ENCODE measurements at places on chromosomes 4 and X.
A peak's percentile ranks its signal among the peaks of the same experiment; 100 is the strongest.

DNA sequence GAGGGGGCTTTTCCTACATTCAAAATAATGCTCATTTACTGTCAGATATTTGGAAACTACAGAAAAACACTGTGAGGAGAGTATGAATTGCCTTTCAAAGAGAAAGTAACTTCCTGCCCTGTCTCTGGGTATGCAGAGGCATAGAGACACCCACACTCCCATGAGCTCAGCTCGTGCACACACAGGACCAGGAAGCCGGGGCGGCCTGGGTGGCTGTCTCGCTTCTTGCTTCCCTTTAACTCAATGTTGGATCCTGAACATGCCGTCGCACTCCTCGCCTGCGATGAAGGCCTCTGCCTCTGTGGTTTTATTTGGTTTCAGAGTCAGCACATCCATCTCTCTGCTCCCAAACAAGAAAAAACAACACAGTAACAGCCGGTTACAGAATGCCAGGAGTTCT lies 40.1 kb upstream of the GPR78 start:
- no peak for DNase-seq

DNA sequence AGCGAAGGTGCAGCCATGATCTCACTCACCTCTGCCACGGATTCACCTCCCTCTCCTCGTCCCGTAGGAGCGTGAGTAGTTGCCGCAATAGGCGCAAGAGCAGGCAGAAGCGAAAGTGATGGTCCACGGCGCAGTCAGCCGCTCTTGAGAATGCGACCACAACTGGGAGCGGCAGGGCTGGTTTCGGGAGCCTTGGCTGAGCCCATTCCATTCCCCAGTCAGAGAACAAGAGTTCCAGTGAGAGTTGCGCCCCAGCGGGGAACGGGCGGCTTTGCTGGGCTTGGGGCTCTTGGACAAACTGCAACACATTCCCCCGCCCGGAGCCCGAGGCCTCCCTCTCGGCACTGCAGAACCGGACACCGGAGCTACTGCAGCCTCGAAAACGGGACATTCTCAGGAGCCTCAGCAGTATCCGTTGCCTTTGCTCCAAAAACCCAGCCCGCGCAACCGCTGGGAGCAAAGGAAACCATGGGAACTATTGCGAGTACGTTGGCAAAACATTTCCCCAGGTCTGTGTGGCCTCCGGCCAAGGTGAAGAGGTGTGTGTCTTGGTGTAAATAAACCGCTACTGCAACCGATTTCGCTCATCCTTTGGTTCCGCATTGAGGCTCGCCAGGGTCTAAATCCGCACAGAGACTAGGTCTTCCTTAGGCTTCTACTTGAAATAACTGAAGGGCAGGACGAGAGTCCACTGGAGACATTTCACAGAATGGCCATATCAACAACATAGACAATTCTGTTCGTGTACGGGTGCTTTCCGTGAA lies 5.7 kb upstream of the ZBTB33 start:
- DNase-seq, result peak; percentile 83

GRCh38 chr4:131309628-131310027 lies 1839.5 kb upstream of the PCDH10 start:
- no peak for DNase-seq

GRCh38 chrX:44913656-44914531 lies 40.9 kb downstream of the KDM6A start:
- DNase-seq, result no peak

- no peak for DNase-seq
Measured at GRCh38 chr4:112023402-112023950, 121.8 kb upstream of the FAM241A start.

DNA sequence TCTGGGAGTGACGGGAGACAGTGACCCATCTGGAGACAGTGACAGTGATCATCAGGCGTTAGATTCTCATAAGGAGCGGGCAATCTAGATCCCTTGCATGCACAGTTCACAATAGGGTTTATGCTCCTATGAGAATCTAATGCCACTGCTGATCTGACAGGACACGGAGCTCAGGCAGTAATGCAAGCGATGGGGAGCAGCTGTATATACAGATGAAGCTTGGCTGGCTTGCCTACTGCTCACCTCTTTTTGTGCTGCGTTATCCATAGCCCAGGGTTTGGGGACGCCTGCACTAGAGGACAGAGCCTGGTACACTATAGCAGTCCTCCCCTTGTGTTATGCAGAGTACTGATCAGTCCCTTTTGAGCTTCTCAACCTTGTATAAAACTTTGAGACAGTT lies 23.5 kb downstream of the NFKB1 start:
- DNase-seq, result no peak

GRCh38 chrX:104165894-104166734 lies at the start of gene FAM199X:
FAM199X (plus strand) TSS chrX:104166453; CDS start chrX:104166786, 333 bp downstream.
- peak; percentile 88 for DNase-seq

DNA sequence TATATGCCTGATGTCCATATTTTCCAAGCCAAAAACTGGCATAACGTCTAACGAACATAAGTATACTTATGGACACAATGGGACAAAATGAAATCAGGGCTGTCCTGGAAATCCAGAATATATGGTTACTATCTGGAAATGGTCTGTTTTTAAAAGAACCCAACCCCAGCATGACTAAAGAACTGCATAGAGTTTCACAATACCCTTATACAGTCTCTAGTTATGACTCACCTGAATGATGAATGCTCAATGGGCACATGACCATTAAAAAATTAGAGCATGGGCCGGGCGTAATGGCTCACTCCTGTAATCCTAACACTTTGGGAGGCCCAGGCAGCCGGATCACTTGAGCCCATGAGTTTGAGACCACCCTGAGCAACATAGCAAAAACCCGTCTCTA lies 31.8 kb downstream of the AMMECR1 start:
- no peak for DNase-seq

GRCh38 chrX:113868177-113868576 lies 715.7 kb upstream of the HTR2C start:
- DNase-seq, result no peak

DNA sequence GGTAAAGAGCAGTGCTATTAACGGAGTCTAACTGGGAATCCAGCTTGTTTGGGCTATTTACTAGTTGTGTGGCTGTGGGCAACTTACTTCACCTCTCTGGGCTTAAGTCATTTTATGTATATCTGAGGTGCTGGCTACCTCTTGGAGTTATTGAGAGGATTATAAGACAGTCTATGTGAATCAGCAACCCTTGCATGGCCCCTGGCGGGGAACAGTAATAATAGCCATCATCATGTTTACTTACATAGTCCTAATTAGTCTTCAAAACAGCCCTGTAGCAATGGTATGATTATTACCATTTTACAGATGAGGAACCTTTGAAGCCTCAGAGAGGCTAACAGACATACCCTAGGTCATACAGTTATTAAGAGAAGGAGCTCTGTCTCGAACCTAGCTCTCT lies 1.5 kb downstream of the HPRT1 start:
- DNase-seq, result no peak

DNA sequence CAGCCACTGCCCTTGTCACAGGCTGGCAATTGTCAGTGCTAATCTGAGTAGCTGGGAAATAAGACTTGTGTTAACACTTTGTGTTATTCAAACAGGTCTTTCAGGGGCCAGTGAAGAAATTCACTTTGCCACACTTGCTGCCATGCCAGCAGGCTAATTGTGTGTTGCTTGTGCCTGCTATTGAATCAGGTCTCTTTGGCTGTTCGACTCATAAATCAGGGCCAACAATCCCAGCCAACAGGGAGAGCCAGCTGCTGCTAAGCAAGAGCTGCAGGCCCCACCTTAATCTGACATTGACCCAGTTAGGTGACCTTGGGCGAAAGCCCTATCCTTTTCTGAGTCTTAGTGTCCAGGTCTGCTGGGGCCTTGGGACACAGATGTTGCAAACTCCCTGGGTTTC lies 28.1 kb upstream of the MAMLD1 start:
- no peak for DNase-seq

- DNase-seq, result no peak
Measured at GRCh38 chrX:22090181-22090580, 58.1 kb downstream of the PHEX start.

GRCh38 chr4:154622598-154622997 lies 10.1 kb upstream of the FGG start:
- no peak for DNase-seq

DNA sequence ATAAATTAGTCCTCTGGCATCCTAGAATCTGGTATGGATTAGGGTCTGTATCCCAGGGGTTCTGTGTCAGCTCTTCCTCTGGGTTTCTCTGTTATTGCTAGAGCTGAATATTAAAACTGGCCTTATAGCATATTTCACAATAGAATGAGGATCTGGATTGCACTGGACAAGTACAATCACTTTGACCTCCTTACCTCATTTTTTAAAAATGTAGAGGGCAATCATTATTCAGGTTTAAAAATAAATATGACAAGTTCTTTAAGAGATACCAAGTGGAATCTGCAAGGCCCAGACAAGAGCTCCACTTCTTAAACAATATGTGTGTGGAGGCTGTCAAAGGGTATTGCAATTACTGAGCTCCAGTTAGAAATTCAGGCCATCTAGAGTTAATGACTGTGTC lies 1.4 kb downstream of the PALLD start:
- DNase-seq, result no peak

- DNase-seq, result no peak
Measured at GRCh38 chr4:54844911-54845310, 187.2 kb downstream of the KIT start.

- no peak for DNase-seq
Measured at GRCh38 chrX:129781680-129782495, 2.1 kb downstream of the SASH3 start.

DNA sequence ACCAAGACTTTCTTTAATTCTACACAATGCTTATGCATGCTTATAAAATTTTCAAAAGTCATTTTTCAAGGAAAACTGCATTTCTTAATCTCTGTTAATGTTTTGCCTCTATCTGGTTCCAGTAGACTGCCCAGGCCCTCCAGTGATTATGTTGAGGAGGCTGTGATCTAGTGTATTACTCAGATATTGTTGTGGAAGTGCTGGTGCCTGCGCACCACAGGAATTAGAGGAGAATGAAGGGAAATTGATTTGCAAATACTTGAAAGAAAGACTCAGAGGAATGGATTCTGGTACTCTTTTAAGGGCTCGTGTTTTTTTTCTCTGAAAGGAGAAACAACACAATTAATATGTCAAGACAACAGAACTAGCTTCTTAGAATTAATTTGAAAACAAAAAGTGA lies 1015.1 kb downstream of the RPA4 start:
- no peak for DNase-seq

- DNase-seq, result no peak
Measured at GRCh38 chrX:153468008-153468580, 2.3 kb downstream of the HAUS7 start.

- no peak for DNase-seq
Measured at GRCh38 chrX:17183566-17183965, 191.4 kb upstream of the NHS start.

GRCh38 chr4:48766131-48766792 lies 13.8 kb downstream of the FRYL start:
- no peak for DNase-seq

- DNase-seq, result peak; percentile 34
Measured at GRCh38 chrX:45515262-45516215, 314.9 kb upstream of the DIPK2B start.

- peak; percentile 97 for DNase-seq
Measured at GRCh38 chr4:47485047-47485692, at the start of gene ATP10D. ATP10D (plus strand) TSS chr4:47485275; CDS start chr4:47512541, 27,266 bp downstream.

- DNase-seq, result peak; percentile 36
Measured at GRCh38 chrX:19956923-19957322, 33.9 kb downstream of the BCLAF3 start.

- DNase-seq, result no peak
Measured at GRCh38 chrX:149274516-149275105, 230.5 kb downstream of the IDS start.

- DNase-seq, result no peak
Measured at GRCh38 chr4:54930226-54930625, 195.2 kb downstream of the KDR start.

- DNase-seq, result no peak
Measured at GRCh38 chrX:9503261-9503660, 38.4 kb downstream of the TBL1X start.

DNA sequence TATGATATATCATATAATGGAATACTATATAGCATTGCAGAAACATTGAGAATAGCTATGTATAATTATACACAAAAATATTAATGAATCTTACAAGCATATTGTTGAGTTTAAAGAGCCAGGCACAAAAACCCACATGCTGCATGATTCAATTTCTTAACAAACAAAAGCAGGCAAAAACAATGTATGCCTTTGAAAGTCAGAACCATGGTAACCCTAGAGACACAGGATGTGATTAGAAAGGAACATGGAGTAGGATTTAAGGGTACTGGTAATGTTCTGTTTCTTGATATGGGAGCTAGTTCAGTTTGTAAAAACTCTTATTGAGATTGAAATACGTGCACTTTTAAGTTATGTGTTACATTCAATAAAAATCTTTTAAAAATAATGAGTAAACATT lies 21.5 kb downstream of the CXCL8 start:
- DNase-seq, result no peak

DNA sequence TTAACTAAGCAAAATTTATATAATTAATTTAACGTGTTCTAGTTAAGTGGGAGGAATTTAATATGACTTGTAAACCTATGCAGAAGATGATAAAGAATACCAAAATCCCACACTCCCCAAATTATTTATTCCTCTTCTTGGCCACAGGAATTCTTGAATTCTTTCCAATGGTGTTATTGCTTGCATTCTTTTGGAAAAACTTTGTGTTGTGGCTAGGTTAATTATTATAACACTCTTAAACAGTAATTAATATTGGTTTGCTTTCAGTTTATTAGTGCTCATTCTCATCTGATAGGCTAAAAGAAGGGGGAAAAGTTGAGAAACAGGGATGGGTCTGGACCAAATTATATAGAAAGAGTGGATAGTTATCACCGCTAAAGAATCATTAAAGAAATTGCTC lies 141.5 kb upstream of the PABPC4L start:
- no peak for DNase-seq

DNA sequence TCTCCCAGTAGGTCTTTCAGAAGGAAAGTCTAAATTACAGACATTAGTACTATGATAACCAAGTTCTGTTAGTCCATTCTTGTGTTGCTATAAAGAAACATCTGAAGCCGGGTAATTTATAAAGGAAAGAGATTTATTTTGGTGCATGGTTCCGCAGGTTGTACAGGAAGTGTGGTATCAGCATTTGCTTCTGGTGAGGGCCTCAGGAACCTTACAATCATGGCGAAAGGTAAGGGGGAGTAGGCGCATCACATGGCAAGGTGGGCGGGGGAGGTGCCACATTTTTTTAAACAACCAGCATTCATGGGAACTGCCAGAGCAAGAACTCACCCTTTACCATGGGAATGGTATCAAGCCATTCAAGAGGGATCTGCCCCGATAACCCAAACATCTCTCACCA lies 26.2 kb upstream of the USP46 start:
- DNase-seq, result no peak

DNA sequence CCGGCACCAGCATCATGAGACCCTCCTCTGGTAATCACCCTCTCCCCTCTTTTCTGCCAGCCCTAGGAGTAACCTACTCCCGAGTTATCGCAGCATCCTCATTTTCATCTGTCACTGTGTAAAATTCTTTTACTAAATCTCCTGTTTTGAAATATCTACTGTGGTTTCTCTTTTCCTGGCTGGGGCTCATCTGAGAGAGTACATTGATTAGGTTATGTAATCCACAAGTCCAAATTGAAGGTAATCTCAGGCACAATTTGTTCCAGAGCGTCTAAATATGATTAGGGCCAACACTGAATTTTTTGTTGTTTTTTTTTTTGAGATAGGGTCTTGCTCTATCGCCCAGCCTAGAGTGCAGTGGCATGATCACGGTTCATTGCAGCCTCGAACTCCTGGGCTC lies 142.4 kb downstream of the SMIM20 start:
- no peak for DNase-seq

Data from left hindlimb (tissue), 1 donor.